ENCODE measurements at places on chromosomes 5 and 9. TPM values are rescaled to one million over a fixed set of nuclear protein-coding genes. Genes with fewer than 3 reads are reported as not detected.
A peak's percentile ranks its signal among the peaks of the same experiment; 100 is the strongest.

The BAAT gene
- not detected for total RNA-seq

The BSPRY gene
- 0.48 TPM for total RNA-seq

The FKBP15 gene
- total RNA-seq, result 26.4 TPM

The SIT1 gene
- 0.65 TPM for total RNA-seq

The MACROH2A1 gene
- 99.0 TPM for total RNA-seq

The BRD9 gene
- total RNA-seq, result 39.7 TPM

The HTR1A gene
- total RNA-seq, result 0.52 TPM

The FGF18 gene
- 15.2 TPM for total RNA-seq

The NLN gene
- total RNA-seq, result 16.5 TPM

- DNase-seq, result no peak
Measured at GRCh38 chr9:5900622-5901021, 9.9 kb downstream of the MLANA start.

- DNase-seq, result no peak
Measured at GRCh38 chr5:98938464-98938863, 9.7 kb upstream of the CHD1 start.

DNA sequence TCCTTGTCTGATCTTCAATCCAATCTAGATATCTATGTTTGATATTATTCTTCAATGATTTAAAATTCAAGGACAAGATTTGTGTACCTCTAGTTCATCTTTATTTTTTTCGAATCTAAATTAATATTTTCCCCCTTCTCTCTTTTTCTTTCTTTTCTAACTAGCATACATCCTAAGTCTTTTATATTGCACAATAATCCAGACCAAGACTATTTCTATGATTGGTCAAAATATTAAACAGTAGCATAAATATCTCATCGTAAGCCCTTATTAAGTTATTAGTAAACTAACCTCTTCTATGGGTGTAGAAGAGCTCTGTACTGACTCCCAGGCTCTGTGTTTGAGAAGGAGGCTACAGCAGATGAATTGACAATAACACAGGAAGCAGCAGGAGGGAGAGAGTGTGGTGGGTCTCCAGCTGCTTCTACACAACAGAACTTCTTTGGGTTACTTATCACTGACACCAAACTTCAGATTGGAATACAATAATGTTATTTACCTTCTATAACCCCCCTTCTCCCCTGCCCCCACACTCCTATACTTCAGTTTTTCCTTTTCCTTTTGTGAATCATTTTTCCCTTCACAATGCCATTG is 11.9 kb upstream of the PLCXD3 start:
- no peak for DNase-seq

- DNase-seq, result peak; percentile 54
Measured at GRCh38 chr5:66661149-66661548, 65.0 kb downstream of the MAST4 start.

GRCh38 chr9:7320139-7320538 is 479.4 kb downstream of the DMAC1 start:
- no peak for DNase-seq

DNA sequence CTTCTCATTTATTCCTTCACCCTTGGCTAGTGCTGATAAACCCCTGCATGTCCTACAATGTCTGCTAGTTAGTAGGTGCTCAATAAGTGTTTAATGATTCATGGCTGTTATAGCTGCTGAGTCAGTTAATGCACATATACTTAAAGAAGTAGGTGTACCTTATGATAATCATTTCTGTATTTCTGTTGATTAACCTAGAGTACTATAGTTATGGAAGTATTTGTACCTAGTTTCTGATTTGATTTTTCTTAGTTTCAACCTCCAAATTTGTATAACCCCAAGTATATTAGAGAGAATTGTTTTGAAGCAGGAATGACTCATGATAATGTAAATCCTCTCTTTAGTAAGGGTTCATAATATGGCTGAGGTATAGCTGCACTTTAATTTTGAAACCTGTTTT is 8.9 kb downstream of the SMAD5 start:
- no peak for DNase-seq

- DNase-seq, result no peak
Measured at GRCh38 chr5:14471507-14471906, 110.1 kb upstream of the OTULINL start.

GRCh38 chr5:124683917-124684555 is 62.4 kb downstream of the ZNF608 start:
- DNase-seq, result no peak

- no peak for DNase-seq
Measured at GRCh38 chr9:7177383-7177782, 419.6 kb downstream of the KDM4C start.

- DNase-seq, result no peak
Measured at GRCh38 chr9:136079211-136079915, 15.7 kb downstream of the NACC2 start.

DNA sequence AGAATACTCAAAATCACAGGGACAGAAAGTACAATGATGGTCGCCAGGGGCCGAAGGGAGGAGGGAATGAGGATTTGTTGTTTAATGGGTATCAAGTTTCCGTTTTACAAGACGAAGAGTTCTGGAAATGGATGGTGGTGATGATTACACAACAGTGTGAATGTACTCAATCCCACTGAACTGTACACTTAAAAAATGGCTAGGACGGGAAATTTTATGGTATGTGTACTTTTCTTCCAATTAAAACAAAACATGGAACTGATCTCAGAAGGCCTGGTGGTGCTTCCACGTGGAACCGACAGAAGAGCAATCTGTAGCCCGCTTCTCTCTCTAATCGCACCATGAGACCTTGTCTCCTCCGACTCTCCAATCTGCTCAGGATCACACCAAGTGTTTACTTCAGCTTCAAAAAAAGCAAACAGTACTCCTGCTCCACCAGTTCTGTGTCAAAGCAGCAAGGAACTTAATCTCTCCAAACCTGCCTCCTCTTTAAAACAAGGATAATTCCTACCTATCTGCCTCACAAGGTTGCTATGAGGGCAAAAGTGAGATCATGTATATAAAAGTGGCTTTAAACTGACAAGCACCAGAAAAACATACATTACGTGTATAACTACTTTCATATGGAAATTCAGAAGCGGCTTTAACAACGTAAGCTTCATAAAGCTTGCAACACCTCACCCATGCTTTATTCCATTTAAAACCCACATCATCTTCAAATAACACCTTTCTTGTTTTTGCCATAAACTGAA is 2.1 kb downstream of the ECPAS start:
- DNase-seq, result no peak

DNA sequence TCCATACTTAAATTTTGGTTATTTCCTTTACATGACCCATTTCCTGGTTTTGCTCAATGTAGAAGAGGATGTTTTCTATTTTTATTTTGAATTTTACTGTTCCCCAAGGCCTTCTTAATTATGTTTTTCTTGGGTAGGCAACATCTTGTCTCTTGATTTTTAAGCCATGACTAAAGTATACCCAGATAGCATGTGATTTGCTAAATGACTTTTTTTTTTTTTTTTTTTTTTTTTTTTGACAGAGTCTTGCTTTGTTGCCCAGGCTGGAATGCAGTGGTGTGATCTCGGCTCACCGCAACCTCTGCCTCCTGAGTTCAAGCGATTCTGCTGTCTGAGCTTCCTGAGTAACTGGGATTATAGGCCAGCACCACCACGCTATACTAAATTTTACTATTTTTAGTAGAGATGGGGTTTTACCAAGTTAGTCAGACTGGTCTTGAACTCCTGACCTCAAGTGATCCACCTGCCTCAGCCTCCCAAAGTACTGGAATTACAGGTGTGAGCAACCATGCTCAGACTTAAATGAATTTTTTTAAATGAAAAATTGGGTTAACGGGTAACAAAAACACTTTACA is 198.6 kb upstream of the DAB2 start:
- no peak for DNase-seq

DNA sequence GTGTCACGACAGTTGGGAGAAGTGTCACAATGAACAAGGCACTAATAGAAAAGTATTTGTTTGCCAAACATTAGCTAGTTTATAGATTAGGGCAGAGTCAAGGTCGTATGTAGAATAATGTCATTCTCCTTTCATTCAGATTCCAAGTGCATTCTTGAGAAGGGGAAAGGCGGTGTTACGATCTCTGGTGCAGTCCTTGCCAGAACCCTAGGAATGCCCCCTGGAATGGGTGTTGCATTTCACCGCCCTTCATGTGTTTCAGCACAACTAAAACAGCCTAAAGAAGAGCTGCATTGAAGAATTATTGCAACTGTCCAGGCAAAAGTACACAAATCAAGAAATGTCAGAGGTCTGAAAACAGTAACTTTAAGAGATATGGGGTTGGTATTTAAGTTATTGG is 721.0 kb upstream of the WWC1 start:
- DNase-seq, result no peak

DNA sequence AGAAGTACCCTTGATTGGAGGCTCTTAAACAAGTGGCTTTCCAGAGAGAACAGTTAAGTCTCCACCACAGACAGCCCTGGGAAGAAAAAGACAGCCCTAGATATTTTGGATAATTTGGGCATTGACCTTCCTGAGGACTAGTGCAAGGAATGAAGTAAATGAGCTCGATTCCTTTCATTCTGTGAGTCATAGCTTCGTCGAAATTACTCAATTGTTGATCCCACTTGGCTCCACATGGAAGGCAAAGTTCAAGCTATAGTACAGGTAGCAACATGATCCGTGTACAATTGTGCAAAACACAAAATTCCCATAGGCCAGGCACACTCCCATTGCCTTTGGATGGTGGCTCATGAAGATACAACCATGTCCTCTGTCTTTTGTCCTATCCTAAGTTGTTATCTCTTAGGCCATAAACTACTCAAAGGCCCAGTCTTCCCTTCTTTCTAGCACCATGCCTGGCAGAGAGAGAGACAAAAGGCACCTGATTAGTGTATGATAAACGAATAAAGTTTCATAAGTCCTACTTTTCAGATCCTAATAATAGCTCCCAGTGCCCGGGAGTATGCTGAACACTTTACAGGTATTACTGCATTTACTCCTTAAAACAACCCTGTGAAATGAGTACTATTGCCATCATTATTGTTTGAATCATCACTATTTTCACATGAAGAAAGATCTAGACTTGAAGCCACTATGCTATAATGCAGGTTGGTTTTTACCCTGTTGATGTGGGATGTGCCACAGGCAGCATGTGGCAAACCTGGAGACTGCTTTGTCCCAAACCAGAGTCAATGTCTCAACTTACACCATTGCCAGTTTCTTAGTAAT is 116.7 kb upstream of the RANBP3L start:
- DNase-seq, result no peak

GRCh38 chr5:38121420-38121819 is 136.9 kb upstream of the EGFLAM start:
- no peak for DNase-seq

DNA sequence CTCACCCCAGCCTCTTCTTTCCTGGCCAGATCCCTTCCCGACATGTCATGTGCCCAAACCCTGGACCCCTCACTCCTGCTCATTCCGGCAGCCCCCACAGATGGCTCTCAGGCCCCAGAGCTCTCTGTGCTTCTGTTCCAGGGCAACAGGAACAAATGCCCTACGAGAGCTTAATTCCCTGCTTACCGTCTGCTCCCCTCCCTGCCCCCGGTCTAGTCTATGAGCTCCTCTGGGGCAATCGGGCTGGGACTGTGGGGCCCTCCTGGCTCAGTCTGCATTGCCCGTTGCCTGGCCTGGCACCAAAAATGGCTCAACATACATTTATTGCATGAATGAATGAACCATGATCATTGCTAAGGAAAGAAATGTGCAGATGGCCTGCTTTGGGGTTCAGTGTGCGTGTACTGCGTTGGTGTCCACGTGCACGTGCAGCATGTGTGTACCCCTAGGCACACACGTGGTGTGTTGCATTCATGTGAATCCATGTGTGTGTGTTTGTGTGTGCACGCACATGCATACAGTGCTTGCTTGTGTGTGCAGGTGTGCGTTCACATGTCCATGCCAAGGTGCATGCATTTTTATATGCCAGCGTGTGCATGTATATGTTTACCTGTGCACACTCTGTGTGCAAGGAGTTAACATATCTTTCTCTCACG is 201.2 kb upstream of the IER5L start:
- DNase-seq, result peak; percentile 41

DNA sequence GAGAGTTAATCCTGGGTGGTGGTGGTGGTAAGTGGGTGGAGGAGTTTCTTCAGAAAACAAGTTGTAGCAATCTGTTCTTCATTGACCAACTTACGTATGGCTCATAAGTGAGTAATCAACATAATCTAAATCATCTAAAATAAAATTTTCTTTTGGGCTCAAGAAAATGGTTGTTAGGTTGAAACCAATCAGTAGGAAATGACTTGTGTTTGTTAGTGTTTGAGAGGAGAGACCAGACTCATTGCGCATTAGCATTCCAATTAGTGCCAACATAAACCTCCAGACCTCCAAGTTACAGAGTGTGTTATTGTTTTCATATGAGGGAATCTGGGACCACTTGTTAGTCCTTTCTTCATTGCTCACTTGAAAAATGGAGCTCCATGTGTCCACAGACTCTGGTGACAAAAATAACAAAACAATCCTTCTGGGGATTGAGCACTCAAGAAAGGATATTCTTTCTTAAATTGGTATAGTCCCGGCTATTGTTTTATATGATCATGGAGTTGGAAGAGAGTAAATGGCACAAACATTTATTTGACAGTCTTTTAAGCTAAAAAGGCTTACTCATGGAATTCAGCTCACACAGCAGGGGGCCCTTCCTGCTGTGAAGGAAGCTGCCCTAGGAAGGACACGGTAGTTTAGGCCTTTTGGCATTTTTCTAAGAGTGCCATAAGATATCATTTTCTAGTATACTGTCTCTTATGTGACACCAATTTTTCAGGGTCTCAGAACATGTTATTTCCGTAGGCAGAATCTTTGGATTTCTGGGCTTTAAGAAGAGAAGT is 441.1 kb downstream of the EBF1 start:
- no peak for DNase-seq

DNA sequence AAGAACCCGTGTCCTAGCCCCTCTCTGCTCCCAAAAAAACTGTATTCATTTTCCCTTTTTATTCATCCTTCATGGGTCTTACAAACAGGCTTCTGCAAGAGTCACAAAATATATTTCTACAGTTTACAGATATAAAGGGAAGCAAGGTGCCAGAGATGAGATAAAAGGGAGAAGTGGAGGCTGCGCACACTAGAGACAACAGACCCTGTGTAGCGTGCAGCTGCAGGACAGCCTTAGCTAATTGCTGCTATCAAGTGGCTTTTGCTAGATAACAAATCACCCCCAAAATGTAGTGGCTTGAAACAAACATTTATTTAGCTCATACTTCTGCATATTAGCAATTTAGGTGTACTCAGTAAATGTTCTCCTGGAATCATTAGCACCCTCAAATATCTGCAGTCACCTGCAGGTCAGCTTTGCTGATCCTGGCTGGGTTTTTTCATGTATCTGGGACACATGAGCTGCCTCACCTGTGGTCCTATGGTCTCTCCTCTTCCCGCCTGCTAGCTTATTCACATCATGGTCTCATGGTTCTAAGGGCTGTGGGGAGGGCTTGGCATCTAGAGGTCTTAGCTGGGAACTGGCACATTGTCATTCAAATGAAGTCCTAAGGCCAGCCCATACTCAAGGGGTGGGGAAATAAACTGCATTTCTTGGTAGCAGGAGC is 29.4 kb downstream of the ARHGEF37 start:
- DNase-seq, result no peak

- DNase-seq, result no peak
Measured at GRCh38 chr5:129658801-129659200, 89.1 kb upstream of the MINAR2 start.

Data from aorta (tissue), 5 donors.